ENCODE measurements at places on chromosomes 16 and 17. TPM values are rescaled to one million over a fixed set of nuclear protein-coding genes. Genes with fewer than 3 reads are reported as not detected.

DNA sequence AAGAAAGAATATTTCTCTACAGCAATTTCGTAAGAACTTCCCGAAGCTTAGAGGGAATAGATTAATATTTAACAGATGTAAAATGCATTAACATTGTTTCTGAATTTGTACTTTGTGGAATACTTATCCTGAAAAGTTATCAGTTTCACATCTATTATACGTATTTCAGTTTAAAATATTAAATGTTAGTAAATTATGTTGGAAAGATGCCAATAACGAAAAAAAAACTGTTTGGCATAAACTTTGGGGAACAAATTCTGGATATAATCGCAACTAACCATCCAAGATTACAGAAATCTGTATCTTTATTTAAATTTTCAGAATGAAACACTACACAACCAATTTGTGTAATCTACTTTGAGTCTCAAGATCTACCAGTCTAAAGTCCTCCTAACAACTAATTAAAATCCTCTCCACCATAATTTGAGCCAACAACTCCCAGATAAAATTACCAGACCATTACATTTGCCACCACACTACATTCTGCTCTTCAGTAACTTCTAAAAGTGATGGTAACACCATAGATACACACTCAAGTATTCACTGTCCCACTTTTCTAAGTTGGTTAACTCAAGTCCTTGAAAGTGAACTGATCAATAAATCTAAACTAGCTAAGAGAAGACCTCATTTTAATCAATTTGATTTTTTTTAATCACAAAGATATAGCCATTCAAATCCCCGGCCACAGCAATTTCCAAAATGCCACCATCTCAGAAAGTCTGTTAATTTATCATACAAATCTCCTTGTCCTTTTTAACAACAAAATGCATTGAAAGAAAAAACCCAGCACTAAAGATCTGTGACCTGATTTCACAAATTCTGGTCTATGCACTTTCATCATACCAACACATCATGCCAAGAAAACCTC, 2.0 kb downstream of the SIAH1 start:
- no peak for DNase-seq

- DNase-seq = no peak
Measured at GRCh38 chr16:78376452-78376851, 277.0 kb downstream of the WWOX start.

The PCTP gene
- polyA plus RNA-seq = 38.6 TPM

The ASPHD1 gene
- not detected for polyA plus RNA-seq

Data from liver (tissue), 10 donors.